ENCODE measurements at places on chromosomes 3 and 15. TPM values are rescaled to one million over a fixed set of nuclear protein-coding genes. Genes with fewer than 3 reads are reported as not detected.

Gene EIF3J
- total RNA-seq = 98.0 TPM

GRCh38 chr3:160481856-160482255, 32.3 kb upstream of the TRIM59 start:
- no peak for DNase-seq

GRCh38 chr3:122957707-122958689, 69.6 kb downstream of the SEMA5B start:
- no peak for DNase-seq

DNA sequence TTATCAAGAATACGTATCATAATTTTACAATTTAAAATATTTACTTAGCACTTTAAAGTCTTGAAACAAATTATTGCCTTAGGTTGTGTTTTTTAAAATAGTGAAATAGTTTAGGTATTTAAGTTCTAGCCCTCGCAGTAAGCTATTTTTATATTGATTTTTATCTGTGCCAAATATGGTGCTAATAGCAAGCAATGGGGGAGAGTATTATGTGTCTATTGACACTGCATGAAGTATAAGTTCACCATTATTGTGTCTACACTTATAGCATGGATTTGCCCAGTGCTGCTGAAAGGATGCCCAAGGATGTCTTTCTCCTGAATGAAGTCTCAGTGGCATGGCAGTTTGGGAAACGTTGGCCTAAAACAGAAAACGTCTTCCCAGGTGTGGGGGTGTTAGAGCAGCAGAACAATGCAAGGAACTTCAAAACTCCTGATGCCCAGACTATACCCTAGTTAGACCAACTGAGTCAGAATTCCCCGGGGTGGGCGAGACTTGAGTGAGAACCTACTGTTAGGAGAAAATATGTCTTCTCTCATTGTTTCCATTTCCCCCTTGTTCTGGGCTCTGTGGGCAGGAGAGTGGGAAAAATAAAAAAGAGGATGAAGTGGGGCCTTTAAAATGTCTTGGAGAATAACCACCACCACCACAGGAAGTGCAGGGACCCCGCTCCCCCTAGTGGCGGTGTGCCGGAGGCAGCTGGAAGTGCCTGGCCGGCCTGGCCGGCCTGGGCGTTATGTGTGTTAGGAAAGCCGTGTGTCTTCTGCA, 104.2 kb upstream of the SLC7A14 start:
- DNase-seq = no peak

DNA sequence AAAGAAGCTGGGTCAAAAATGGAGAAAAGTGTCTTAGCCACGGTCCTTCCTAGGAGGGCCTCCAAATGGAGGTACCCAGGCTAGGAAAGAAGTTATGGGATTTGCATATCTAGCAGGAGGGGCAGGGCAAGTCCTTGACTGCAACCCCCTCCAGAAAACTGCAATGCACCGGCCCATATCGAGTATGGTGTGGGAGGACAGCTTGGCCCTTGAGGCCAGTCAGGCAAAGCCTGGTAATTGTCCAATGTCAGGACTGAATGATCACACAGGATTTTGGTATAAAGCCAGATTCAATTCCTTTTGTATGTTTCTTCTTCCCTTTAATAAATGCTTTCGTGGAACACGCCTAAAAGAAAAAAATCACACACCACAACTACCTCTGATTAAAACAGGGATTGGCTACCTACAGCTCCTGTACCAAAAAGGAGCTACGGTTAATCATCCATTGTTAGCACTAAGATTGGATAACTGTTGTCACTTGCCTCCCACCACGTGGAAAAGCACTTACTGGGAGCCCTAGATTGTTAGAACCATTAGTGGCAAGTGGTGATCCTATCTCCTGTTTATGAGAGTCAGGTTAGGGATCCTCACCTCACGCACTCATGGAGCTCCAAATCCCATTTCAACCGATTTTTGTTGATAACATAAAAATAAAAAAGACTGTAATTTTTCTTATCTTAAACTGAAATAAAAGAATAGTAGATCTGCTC, 1.2 kb downstream of the ZNF770 start:
- DNase-seq = no peak

DNA sequence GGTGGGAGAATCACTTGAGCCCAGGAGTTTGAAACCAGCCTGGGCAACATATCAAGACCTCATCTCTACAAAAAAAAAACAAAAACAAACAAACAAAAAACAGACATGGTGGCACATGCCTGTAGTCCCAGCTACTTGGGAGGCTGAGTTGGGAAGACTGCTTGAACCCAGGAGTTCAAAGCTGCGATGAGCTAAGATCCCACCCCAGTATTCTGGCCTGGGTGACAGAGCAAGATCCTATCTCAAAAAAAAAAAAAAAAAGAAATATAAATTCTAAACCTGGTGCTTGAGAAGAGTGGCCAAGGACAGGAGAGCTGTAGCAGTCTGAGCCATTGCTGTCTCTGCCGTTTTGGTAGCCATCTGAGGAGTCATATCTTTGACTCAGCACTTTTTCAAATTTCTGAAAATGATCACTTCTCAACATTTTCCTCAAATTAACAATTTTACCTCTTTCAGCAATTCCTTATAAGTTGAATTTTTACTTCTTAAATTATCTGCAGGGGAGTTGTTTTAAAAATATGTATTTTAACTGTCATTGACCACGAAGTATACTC, 3.6 kb upstream of the DENND4A start:
- no peak for DNase-seq

- no peak for DNase-seq
Observed at GRCh38 chr3:162142511-162142910, 645.9 kb downstream of the OTOL1 start.

DNA sequence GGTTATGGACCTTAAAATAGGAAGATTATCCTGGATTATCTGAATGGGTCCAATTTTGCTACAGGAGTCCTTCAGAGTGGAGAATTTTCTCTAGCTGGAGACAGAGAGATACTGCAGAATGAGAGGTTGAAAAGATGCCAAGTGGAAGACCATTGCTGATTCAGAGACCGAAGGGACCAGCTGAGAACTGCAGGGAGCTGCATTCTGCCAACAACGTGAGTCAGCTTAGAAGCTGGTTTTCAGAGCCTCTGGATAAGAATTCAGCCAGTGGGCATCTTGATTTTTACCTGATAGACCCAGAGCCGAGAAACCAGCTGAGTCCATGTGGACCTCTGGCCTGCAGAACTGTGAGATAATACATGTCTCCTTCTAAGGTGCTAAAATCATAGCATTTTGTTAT, 234.0 kb downstream of the NR2F2 start:
- no peak for DNase-seq
